Pancreas (tissue), 10 donors: ENCODE measurements at places on chromosomes 1 and 21. TPM values are rescaled to one million over a fixed set of nuclear protein-coding genes. Genes with fewer than 3 reads are reported as not detected.

HSPB7 gene
- 2.6 TPM for total RNA-seq

ADAMTSL4 gene
- 3.4 TPM for total RNA-seq

C1orf216 gene
- total RNA-seq, result 3.4 TPM

CYP4A22 gene
- total RNA-seq, result 0.19 TPM

BARHL2 gene
- not detected for total RNA-seq

CLCA1 gene
- not detected for total RNA-seq

KIF2C gene
- 1.0 TPM for total RNA-seq

MTARC2 gene
- 16.6 TPM for total RNA-seq

ADGRB2 gene
- 0.74 TPM for total RNA-seq

PTAFR gene
- 0.39 TPM for total RNA-seq

GPR52 gene
- total RNA-seq, result 0.69 TPM

ACTN2 gene
- 0.95 TPM for total RNA-seq
